Urothelium cell line (cell line): ENCODE measurements at places on chromosomes 3 and 15.

- DNase-seq: no peak
Measured at GRCh38 chr3:23884481-23884880, 32.3 kb downstream of the NKIRAS1 start.

DNA sequence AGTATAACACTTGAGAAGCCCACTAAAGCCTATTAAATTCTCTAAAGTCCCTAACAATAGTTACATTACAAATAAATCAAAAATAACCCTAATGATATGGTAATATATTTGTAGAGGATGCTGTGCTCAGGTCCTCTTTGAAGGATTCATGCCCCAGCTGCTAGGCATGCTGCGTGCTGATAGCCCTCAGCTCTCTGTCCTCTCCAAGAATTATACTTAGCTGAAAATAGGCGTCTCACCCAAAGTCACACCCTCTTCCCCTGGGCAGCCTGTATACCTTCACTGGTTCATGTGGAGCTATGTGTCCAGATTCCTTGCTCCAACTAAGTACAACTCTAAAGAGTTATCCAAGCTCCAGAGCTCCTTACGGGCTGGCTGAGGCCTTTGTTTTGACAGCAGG, 312.5 kb upstream of the ZNF385D start:
- no peak for DNase-seq

DNA sequence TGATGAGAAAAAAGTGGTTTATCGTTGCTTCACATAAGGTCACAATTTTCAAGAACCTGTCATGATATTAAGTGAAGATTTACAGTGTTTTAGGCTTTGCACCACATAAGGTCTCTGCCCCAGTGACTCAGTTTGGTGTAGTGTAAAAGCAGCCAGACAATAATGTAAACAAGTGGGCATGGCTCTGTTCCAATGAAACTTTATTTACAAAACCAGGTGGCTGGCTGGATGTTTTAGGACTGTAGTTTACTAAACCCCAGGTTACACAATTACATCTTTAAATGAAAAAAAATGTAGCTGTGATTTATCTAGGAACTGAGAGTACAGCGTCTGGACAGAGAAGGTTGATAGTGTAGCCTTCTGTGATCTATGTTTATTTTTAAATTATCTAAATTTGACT, 9.7 kb upstream of the FBXL22 start:
- no peak for DNase-seq

GRCh38 chr3:68210635-68211034, 556.2 kb upstream of the SUCLG2 start:
- DNase-seq: no peak

GRCh38 chr3:111465081-111465670, 76.8 kb upstream of the CD96 start:
- no peak for DNase-seq

GRCh38 chr15:90300988-90301706, 35.7 kb downstream of the NGRN start:
- DNase-seq: peak; percentile 45

GRCh38 chr3:195064300-195064931, 206.5 kb downstream of the XXYLT1 start:
- DNase-seq: no peak

GRCh38 chr3:172918568-172919296, 168.2 kb downstream of the ECT2 start:
- DNase-seq: no peak

GRCh38 chr15:49227602-49228001, 57.6 kb downstream of the GALK2 start:
- no peak for DNase-seq

DNA sequence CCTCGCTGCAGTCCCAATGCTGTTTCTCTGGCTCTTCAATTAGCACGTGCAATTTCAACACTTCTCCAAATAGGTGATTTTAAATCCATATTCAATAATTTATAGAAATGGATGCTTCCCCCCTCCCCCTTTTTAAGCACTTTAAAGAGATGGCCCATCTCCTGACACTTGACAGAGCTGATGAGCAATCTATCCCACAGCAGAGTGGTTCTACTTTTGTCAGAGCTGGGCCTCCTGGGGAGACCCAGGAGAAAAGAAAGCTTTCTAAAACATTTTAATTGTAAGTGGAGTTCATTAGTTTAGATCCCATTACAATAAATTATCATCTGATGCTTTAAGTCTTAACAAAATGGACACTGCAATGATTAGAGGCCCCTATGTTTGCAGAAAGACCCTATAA, 127.7 kb downstream of the SHQ1 start:
- DNase-seq: no peak

- no peak for DNase-seq
Measured at GRCh38 chr15:63318344-63318743, 40.9 kb downstream of the APH1B start.

- peak; percentile 38 for DNase-seq
Measured at GRCh38 chr3:52299879-52300611, 12.4 kb downstream of the GLYCTK start.

- no peak for DNase-seq
Measured at GRCh38 chr3:8456412-8456811, 45.2 kb upstream of the LMCD1 start.

DNA sequence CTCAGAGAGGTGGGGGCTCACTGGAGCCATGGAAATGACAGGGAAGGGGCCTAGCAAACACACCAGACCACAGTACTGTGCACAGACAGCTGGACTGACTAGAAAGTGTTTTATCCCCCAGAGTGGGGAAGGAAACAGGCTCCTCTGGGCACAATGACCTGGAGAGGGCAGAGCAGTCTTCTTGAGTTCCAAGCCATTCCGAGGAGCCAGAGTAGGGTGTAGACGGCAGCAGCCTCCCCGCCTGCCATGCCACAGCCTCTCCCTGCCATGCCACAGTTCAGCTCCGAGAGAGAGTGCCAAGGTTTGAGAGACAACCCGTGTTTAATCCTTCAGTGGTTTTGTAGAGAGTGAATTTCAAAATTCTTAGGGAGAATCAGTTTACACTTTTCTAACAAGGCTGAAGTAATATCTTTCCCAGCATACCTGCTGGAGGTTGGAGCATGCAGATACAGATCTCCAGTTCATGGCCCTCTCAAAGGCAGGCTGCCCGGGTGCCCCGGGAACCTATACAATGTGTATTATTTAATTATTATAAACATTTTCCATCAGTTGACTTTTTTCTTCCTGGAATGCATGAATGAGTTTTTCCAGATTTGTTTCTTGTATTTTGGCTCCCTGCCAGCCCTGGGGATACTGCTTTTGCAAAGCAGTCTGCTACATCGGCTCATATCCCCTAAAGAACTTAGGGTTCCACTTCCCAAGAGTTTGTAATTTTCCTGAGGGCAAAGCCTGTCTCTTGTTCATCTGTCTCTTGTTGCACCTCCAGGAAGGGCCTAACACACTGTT, 3.2 kb downstream of the PODXL2 start:
- no peak for DNase-seq

GRCh38 chr3:57221883-57222282, 5.6 kb upstream of the APPL1 start:
- DNase-seq: no peak

DNA sequence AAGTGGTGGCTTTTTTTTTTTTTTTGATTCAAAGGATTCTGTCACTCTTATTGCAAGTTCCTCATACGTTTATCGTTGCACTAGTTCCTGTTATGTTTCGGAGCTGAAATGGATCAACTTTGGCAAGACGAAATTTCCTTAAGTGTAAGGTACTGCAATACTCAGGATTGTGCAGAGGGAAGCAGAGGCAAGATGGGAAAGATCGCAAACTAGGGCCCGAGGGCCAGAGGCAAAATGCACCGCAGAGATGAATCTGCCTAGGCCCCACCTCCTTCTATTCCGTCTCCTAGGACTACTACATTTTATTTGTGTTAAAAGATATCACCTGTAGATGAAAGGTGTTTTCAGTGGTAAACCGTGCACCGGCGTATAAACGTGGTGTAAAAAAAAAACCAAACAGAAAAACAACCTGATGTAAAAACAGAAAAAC, 331 bp downstream of the RNU6-1 start:
- peak; percentile 72 for DNase-seq

GRCh38 chr3:148420242-148420641, 277.5 kb upstream of the AGTR1 start:
- DNase-seq: no peak

DNA sequence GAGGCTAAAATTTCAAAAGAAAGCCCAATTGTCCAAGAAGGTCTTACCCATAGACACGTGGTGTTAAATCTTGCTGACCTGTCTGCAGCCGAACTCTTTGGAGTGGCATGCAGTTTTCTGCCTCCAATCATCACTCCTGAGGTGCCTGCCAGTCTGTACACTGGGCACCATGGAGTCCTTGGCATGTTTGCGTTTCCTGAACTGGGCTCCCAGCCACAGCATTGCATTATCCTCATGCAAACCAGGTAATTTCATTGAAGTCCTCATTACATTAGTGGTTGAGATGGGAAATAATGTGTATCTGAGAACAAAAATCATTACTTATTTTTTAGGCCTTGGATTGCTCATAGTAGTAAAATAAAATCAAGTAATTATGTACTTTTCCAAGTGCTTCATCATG, 152.3 kb downstream of the AKAP13 start:
- no peak for DNase-seq

- no peak for DNase-seq
Measured at GRCh38 chr15:26395624-26396023, 377.2 kb downstream of the GABRB3 start.

DNA sequence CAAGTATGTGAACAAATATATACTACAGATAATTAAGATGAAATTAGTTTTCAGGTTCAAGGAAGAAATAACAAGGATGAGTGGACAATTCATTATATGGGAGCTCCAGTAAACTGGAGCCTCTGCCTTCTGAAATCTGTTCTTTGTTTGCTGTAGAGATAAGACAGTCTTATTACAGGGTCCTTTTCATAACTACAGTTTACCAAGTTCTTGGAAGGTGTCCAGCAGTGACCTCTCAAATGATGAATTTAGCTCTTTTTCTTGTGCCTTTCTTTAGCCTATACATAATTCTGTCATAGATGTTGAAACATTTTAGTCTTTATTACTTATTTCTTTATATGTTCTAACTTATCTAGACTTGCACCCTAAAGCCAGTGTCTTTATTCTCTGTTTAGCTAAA, 89.7 kb upstream of the GBE1 start:
- DNase-seq: no peak

GRCh38 chr15:67509918-67510317, 11.0 kb upstream of the C15orf61 start:
- DNase-seq: no peak

DNA sequence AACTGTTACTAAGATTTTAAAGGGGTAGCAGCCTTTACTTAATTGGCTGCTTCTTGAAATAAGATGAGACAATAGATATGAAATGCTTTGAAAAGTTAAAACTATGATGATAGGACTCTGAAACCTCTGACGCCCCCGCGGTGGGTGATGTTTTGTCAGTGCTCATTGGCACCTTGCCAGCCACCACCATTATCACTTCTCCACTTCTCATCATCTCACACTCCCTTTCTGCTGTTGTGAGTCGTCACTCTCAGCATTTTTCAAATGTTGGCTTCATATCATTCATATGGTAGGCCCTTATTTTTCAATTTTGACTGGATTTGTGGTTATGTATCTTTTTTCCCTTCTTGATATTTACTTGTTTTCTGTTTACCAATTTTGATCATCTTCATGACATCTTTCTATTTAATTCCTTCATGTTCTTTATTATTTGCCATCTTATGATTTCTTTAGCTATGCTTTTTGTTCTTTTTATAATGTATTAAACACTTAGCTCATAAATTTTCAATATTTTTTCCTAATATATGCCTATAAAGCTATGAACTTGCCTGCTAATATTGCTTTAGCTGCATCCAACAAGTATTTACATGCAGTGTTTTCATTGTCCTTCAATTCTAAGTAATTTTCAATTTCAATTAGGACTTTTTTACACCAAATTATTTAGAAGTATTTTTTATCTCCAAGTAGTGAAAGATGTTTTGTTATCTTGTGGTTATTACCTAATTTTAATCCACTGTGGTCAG, 30.3 kb upstream of the SKOR1 start:
- DNase-seq: no peak

DNA sequence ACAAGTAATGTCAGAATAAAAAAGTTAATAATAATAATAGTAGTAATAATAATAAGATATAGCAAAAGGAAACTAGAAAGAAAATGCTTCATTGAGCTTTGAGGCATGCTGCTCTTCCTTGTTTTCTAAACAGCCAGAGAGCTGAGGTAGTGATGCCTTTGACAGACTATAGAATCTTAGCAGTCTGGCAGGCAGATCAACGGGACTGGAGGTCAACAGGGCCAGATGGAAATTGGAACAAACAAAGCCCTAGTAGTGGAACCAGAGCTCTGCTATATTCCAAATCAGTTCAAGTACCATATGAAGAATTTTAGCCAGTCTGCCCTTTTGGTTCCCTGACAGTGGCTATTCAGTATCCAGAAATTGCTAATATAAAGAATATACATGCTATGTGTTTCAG, 278.6 kb downstream of the NLGN1 start:
- no peak for DNase-seq

GRCh38 chr15:71329497-71330260, 214.4 kb downstream of the THSD4 start:
- peak; percentile 67 for DNase-seq

- DNase-seq: no peak
Measured at GRCh38 chr15:64991536-64992135, 1.9 kb upstream of the SPG21 start.

DNA sequence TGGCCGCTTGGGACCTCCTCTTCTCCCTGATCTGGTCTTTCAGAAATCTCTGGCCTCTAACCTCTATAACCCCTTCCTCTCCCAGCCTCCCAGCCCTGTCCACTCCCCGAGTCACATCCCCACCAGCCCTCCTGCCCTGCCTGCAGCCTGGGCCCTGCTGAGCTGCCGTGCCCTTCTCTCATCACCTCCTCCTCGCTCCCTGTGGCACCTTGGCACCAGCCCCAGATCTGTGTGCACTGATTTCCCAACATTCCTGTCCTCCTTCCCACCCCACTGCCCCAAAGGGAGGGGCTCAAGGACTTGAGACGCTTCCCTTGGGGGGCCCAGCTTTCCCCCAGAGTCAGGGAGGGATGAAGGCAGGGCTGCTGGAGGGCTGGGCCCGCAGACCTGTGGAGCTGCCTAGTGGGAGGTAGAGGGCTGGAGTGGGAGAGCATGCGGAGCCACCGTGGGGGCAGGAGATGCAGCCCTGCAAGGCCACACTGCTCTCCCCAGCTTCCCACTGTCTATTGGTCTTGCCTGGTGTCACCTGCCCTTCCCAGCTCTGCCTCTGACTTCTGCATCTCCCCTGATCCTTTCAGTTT, 42.7 kb downstream of the EXOG start:
- no peak for DNase-seq

DNA sequence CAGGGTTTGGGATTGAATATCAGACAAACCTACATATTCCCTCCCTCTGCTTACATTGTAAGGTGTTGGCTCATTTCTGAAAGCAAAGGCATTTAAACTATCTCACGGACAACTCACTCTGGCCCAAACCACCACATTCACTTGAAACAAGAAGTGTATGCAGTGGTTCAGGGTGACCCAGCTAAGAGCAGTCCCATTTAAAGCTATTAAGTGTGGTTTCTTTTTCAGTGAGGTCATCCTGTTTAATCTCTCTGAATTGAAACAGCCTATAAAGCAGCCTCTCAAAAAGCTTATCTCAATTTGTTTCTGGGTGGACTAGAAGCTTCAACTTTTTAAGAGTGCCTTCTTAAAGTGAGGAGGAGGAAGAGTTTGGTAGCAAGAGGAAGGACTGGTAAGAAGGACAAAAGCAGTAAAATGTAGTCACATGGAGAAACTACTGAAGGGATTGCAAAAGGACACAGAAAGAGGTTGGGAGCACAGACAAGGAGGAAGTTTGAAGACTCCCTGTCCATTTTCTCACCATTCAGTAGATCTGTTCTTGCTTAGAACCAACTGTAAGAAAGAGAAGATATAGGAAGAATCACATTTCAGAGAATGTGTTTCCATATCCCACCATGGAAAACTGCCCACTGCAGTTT, 151.6 kb downstream of the TMCO5A start:
- DNase-seq: no peak

- DNase-seq: no peak
Measured at GRCh38 chr3:187051724-187052366, 87.5 kb downstream of the RPL39L start.
